Activated T-helper 1 cell treated with anti-CD3 and anti-CD28 coated beads, Interleukin-12 subunit alpha, Interleukin-12 subunit beta, Interleukin-2, Interleukin-4 antibody, amounts not matched to agents 30 ng/mL and 10 ng/mL and 1 ng/mL, durations not matched to agents 14 hours and 24 hours and 36 hours (primary cell): ENCODE measurements at places on chromosomes 13 and 19. TPM values are rescaled to one million over a fixed set of nuclear protein-coding genes. Genes with fewer than 3 reads are reported as not detected.

KLHL1 gene
- not detected in 2 replicates for total RNA-seq

POU4F1 gene
- total RNA-seq, result 0.23 and 0.29 TPM in 2 replicates

C1QTNF9B gene
- total RNA-seq, result not detected in 2 replicates

MEIS3 gene
- not detected in 2 replicates for total RNA-seq

CACNA1A gene
- 0.32 and 0.47 TPM in 2 replicates for total RNA-seq

C2CD4C gene
- total RNA-seq, result 0.08 and 0.15 TPM in 2 replicates

COL4A1 gene
- not detected in 2 replicates for total RNA-seq
